ENCODE measurements at places on chromosomes 1 and 21.

- DNase-seq = no peak
Measured at GRCh38 chr21:16842696-16843035, 670.2 kb upstream of the CXADR start.

DNA sequence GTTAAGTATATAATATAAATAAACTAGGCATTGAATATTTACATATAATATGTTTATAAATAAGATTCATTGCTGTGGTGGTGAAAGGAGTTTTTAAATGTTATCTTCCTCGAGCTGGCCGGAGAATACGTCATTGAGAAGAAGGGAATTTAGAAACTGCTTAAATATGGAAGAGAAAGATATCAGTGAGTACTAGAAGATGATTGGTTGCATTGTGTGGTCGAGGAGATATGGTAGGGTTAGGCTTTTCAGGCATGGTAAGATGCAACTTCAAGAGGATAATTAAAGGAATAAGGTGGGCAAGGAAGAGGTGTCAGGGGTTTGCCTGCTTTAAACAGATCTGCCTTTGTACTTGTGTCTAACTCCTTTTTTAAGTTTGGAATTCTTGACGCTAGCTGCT, 73.5 kb downstream of the RPS6KC1 start:
- DNase-seq = no peak

- no peak for DNase-seq
Measured at GRCh38 chr1:181160998-181161870, 72.7 kb downstream of the IER5 start.

- no peak for DNase-seq
Measured at GRCh38 chr1:19330449-19331135, 18.5 kb downstream of the SLC66A1 start.

DNA sequence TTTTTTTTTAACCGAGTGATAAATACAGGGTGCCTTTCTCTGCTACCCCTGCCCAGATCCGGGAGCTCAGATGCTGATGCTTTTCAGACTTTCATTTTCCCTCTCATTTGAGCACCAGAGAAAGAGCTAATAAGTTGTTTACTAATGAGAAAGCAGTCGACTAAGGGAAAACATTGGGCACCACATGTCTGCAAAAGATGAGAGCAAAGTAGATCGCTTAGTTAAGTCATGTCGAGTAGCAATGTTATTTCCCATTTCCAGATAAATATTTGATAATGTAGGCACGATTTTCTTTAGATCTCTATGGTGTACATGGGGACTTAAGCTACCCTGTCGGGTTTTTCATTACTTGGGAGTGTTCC, 1.2 kb downstream of the PKN2 start:
- DNase-seq = peak; percentile 44

DNA sequence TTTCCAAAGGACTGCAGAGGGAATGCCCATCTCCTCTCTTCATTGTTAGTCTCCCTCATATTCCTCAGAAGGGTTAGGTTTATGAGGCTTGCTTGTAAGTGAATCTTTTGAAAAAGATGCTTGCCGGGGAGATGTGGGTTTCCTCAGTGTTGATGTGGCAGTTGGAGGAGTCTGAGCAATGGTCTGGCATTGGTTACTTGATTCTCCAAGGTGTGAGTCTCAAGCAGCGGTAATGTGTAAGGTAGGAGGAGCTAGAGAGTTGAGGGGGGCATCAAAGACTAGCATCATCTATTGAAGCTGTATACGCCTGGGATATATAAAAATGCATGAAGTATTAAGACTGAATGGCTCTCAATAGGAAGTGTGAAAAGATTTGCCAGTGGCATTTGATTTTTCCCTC, 21.5 kb downstream of the KHDRBS1 start:
- DNase-seq = no peak

DNA sequence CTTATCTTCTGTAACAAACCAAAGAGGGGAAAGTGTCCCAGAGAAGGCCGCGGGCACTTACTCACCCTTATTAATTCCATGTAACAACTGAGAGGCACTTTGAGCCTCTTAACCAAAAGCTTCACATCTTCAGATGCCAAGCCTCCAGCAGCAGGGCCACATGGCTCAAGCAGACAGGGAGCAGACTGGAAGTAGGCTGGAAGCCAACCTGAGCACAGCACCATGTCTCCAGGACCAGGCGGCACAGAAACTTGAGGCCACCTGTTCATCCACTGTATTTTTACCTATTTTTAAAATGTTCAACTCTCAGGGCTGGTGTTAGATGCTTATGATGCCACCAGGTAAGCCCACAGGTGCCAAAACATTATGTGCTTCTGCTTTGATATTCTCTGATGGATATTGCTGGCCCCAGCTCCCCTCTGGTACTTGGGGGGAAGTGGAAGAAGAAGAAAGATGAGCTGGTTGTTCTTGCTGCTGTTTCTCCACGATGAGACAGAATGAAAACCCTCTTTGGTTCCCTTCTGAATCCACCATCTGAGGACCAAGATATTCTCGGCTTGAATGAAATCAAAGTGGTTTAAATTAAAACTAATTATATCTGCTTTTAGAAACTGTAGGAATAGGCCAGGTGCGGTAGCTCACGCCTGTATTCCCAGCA, 30.6 kb upstream of the SDE2 start:
- DNase-seq = no peak

- DNase-seq = peak; percentile 43
Measured at GRCh38 chr1:54054438-54054749, 986 bp downstream of the TCEANC2 start.

DNA sequence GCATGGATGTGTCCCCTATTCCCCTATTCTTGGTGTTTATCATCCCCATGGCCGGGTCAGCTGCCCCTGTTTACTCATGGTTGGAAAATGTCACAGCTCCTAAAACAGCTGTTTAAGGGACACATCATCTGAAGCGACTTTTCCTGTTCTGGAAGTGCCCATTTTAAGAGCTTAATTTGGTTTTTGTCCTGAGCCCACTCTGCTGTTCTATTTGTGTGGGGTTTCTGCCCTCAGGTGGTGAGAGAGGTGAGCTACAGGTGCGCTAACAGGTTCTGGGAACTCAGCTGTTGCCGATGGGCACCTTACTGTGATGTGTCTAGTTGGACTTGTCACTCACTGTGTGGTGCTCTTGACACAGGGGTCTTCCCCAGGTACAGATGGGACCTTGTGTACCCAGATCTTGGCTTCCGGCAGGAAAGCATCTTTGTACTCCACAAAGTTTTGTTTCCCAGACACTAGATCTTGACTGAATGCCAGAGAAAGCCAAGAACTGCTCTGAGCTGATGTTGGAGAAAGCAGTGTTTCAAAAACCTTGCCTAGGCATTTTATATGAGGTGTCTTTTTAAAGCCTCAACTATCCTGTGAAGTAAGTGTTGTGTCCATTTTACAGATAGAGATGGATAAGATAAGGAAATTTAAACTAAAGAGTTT, 59.0 kb upstream of the CD1D start:
- no peak for DNase-seq

DNA sequence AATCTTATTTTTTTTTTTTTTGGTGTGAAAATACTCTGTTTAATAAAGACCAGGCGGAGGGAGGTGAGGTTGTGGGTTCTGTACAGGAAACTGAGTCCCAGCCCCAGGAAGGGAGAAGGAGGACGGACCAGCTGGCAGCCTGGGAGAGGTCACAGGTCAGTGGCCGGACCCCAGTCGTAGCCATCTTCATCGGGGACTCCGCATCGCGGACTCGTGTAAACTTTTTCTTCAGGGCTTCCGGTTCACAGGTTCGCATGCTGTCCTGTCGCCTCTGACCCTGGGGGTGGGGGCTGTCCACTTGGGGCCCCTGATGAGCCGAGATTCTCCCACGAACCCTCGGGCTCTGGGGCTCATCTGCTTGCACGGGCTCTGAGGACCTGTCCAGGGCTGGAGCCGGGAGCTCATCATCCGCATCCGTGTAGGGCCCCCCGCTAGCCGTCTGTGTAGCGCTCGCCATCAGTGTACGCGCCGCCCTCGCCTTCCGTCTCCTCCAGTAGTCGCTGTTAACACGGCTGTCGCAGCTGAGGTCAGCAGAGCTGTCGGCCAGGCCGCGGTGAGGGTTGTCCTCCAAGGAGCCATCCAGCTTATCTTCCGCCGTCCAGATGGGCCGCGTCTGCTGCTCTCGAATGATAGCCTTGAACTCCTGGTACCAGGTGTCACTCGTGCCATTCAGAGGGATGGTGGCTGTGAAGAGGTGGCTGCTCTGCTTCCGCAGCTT, 975.7 kb upstream of the PRMT6 start:
- DNase-seq = no peak

- DNase-seq = no peak
Measured at GRCh38 chr1:112699425-112700144, 7.3 kb downstream of the RHOC start.

DNA sequence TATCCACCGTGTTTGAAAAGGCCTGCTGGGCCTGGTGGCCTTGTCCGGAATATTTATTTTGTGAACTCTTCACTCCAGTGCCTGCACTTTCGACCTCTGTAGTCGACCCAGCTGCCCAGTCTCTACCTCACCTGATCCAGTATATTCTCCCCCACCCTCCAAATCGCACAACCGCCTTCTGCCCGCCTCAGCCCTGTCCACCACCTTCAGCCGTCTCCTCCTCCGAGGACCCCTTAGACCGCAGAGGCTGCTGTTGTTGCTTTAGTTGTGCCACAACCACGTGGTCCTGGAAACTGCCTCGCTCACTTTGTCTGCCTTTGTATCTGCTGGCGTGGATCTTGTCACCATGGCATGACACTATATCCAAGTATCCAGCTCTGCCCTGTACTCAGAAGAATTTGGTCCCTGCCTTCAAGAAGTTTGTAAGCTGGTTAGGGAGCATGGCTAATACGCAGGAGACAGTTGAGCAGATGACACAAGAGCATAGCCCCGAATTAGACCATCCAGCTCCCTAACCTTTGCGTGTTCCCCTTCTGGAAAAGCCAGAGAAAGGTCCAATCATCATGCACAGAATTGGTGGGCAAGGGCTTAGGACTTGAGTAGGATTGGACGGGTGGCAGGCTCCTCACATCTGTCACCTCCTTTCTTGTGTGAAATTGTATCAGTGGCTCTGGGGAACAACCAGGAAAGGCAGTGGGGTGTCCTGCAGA, 1.5 kb downstream of the PHGDH start:
- no peak for DNase-seq

DNA sequence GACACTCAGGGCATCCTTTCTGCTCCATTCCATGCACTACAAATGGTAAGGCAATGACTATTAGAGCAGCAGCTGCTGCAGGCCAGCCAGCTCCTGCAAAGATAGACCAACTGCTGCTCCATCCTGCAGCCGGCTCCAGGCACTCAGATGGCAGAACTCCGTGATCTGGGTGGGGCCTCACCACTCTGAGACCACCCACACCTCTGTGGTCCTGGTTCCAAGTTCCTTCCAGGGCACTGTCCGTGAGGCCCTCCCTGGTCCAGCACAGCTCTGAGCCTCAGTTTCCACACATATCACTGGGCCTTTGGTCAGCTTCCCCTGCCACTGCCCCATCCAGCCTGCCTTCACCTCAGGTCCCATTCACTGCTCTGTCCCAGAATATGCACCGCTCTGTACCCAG, 114.7 kb downstream of the DMRTB1 start:
- DNase-seq = no peak

DNA sequence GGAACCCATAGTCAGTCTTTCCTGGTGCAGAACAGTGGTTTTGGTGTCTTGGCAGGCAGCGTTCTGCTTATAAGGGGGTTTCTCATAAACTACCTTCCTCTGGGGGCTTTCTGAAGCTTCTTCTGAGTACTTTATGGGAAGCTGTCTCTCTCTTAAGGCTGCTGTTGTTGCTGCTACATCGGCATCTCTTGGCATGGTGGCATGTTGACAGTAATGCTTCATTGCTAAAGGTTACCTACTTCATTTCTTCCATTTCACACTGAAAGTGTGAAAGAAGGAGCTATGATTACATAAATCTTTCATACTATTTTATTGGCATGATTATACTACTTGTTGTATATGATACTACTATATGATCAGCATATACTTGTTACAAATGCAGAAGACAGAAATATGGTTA, 6.3 kb upstream of the MAP10 start:
- DNase-seq = no peak

GRCh38 chr1:59143133-59143487, 153.8 kb upstream of the FGGY start:
- no peak for DNase-seq

GRCh38 chr1:145871994-145872924, 13.4 kb upstream of the PIAS3 start:
- DNase-seq = peak; percentile 55

DNA sequence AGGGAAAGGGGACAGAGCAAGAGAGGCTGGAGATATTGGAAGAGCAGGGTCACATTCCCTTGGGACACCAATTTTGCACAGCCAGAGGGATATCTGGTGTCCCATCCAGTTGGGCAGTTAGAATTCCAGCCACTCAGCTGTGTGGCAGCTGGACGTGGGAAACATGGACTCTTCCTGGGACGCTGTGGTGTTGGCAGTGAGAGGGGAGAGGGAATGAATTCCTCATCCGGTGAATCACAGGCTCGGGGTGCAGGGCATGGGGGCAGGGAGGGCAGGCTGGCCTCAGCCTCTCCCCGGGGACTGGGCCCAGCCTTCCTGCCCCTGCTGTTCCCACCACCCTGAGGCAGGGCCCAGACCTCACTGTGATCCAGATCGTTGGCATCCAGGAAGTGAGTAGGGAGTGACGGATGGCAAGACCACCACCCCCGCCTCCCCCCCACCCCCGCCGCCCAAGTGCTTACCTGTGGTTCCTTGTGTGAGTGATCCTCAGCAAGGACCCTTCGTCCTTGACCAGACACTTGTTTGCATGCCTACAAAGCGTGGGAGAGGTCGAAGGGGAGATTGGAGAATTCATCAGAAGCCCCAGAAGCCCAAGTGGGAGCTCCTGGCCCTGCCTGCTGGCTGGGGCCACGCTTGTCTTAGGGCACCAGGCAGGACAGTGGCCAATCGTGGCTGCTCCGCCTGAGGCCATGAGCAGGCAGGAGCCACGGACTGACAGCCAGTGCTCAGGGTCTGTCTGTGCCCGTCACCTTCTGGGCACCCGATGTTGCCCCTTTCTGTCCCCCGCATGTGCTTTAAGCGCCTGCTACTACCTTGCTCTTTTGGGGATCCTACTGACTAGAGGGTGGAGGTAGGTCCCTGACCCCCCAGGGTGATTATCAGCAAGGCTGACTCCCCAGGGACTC, 8.7 kb downstream of the WNT3A start:
- DNase-seq = peak; percentile 5

GRCh38 chr1:183821889-183822611, 17.1 kb downstream of the RGL1 start:
- no peak for DNase-seq

DNA sequence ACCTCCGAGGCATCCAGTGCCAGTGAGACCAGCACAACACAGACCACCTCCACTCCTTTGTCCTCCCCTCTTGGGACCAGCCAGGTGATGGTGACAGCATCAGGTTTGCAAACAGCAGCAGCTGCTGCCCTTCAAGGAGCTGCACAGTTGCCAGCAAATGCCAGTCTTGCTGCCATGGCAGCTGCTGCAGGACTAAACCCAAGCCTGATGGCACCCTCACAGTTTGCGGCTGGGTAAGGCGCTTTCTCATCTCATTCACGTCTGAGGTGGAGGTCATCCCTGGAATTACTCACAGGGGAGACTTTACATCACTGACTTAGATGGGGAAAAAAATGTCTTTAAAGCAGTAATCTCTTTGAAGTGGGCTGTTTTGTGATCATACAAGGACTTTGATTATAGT, 106.3 kb downstream of the CD247 start:
- no peak for DNase-seq
